IMR-90 (cell line): ENCODE measurements at places on chromosomes 5 and 9. TPM values are rescaled to one million over a fixed set of nuclear protein-coding genes. Genes with fewer than 3 reads are reported as not detected.

FREM1 gene
- not detected in 2 replicates for polyA plus RNA-seq

ACTL7B gene
- not detected in 2 replicates for polyA plus RNA-seq

BARHL1 gene
- polyA plus RNA-seq, result not detected in 2 replicates

GDNF gene
- polyA plus RNA-seq, result 0.82 and 0.85 TPM in 2 replicates

TMEM252 gene
- polyA plus RNA-seq, result not detected in 2 replicates

PDLIM4 gene
- polyA plus RNA-seq, result 214 and 225 TPM in 2 replicates

IFNA13 gene
- not detected in 2 replicates for polyA plus RNA-seq

PCDHA11 gene
- not detected in 2 replicates for polyA plus RNA-seq

- no peak for DNase-seq
- H3K4me1 ChIP-seq, result no peaks in the 10 kb centered on the region; the same call in 1 of the 2 replicates
- H3K36me3 ChIP-seq, result no peaks in the 10 kb centered on the region
- H3K27ac ChIP-seq, result no peak overlapping the region
- no peak overlapping the region for H3K4me3 ChIP-seq
Measured at GRCh38 chr5:41281215-41281810, 68.0 kb upstream of the C6 start.

DNA sequence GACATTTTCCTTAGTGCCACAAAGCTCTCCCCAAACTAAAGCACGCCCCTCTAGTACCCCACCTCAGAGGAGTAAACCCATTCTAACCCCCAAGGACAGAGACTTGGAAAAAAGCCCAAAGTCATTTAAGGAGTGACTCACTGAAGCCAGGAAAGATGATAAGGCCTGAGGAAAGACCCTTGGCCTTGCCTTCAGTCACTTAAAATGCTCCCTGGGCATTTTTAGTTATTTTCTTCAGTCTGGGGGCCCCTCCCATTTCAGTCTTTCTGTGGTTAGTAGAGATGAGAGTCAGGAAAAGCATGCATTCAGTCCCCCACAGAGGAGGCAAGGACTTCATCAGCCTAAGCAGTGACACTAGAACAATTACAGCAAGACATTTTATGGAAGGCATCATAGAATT, 13.7 kb upstream of the TLX3 start:
- H3K4me3 ChIP-seq, result no peak overlapping the region
- H3K27ac ChIP-seq, result no peak overlapping the region
- H3K27me3 ChIP-seq, result no peaks in the 10 kb centered on the region
- DNase-seq, result peak; percentile 24

DNA sequence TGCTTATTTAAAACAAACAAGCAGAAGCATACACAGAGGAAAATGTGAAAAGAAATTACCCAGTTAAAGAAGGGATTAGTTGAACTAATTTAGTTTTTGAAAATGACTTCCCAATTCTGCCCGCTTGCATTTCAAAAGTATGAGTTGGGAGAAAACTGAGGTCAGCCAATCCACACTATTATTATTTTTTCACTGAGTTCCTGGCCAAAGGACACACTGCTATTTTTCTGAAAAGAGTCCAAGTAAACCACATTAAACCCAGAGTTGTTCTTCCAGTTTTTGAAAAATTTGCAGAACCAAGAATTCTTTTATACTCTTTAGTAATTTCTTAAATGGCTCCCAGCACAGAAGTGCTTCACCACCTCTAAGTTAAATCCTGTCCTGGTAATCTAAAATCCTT, 7.5 kb downstream of the SMU1 start:
- H3K27ac ChIP-seq, result no peak overlapping the region
- no peak for DNase-seq
- H3K27me3 ChIP-seq, result no peaks in the 10 kb centered on the region

DNA sequence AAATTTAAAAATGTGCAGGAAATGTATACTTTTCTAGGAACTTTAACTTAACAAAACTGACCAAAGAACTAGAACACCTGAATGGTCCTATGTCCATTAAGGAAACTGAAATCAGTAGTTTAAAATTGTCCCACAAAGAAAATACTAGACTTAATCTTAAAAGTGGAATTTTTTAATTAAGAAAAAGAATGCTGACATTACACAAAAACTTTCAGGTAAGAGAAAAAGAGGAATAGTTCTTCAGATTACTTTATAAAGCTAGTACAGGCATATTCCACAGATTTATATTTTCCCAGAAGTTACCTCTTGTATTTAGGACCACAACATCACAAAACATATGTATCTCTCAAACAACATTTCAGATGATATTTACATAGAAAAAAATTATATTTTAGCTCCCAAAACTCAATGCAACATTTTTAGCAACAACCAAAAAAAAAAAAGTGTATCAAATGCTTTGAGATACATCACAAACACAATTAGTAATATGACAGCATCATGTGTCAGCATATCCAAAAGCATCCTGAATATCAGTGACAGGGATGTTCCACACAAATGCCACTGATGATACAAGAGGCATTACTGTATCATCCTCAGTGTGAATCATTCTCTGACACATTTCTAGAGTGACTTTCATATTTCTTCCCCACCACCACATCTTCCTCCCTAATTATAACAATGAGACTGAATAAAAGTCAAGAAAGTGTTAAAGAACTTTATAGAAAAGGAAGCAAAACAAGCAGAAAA, 264.0 kb downstream of the EPB41L4A start:
- no peaks in the 10 kb centered on the region for H3K36me3 ChIP-seq
- DNase-seq, result peak; percentile 48
- H3K27ac ChIP-seq, result no peak overlapping the region
- H3K27me3 ChIP-seq, result no peaks in the 10 kb centered on the region
- H3K4me1 ChIP-seq, result no peaks in the 10 kb centered on the region

DNA sequence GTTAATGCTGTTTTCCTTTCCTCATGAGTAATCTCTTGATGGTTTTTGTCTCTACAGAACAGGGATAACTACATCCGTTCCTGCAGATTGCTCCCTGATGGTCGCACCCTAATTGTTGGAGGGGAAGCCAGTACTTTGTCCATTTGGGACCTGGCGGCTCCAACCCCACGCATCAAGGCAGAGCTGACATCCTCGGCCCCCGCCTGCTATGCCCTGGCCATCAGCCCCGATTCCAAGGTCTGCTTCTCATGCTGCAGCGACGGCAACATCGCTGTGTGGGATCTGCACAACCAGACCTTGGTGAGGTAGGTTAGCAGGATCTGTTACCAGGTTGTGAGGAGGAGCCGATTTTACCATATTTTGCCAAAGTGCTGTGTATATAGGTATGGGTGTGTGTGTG, 148.2 kb downstream of the TLE4 start:
- no peak for DNase-seq
- H3K27me3 ChIP-seq, result no peaks in the 10 kb centered on the region
- no peak overlapping the region for H3K4me3 ChIP-seq
- peaks cover 2% of the 10 kb centered on the region for H3K4me1 ChIP-seq

DNA sequence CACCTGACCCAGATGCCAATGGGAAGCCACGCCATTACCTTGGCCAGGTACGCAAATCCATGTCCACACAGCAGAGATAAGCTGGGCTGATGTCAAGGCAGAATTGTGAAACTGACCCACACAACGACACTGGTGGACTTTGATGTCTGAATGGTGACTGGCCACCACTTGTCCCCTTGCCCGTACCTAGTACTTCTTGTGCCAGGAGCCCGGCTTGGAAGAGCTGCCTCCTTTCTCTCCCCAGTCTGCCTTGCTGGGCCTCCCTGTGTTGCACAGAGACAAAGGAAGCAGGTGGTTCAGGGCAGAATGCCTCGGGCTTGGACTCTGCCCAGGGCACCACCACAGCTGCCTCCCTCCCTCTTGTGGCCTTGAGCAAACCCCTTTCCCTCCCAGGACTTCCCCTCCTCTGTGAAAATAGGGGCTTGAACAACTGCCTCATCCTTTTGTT, 23.3 kb downstream of the PTGES2 start:
- peaks cover 71% of the 10 kb centered on the region for H3K36me3 ChIP-seq
- H3K4me3 ChIP-seq, result no peak overlapping the region
- peaks cover 17% of the 10 kb centered on the region for H3K4me1 ChIP-seq
- DNase-seq, result no peak
- no peaks in the 10 kb centered on the region for H3K27me3 ChIP-seq

DNA sequence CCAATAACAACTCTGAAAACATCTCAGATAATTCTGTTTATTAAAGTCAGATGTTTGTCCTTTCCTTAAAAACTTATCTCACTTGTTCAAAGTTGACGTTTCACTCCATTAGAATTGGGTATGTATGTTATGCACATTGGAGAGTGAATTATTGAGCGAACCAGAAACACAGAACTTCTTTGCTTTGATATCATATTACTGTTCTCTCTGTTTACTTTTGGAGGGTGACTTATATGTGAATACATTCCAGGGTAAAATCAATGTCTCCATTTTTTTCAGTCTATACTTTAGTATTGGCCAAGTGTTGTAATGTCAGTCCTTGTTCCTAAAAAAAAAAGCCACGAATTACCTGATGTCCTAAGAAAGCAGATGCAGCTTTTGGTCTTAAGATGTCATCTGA, 307.4 kb downstream of the CSNK1G3 start:
- H3K36me3 ChIP-seq, result no peaks in the 10 kb centered on the region
- no peak overlapping the region for H3K4me3 ChIP-seq
- DNase-seq, result peak; percentile 43
- H3K27me3 ChIP-seq, result no peaks in the 10 kb centered on the region
- no peak overlapping the region for H3K27ac ChIP-seq

DNA sequence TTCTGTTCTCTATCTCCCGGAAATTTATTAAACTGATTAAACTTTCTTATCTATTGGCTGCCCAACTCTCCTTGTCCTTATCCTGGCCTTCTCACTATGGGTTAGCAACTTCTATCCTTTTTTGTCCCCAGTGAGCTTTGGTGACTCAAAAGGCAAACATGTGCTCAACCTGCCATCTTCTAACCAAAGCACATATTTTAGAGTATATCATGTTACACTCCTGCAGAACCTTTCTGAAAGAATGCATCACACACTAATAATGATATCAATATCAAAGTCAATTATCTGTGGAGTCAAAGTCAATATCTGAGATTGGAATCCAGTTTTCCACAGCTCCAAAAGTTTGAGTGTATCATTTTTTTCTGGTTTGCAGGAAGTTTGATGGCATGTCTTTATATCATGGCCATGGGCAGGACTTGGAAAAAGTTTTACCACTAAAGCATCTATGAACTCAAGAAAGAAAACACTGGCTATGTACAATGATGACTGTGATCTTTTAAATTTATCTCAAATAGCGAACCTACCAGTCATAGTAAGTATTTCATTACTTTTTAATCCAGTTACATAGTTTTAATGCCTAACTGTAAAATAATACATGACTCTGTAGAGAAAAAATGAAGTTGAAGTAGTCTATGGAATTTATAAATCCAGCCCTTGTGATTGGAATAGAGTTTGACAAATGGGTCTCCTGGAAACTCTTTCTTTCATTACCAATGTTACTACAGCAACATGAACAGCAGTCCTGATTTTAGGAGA, 166.8 kb downstream of the DROSHA start:
- no peak overlapping the region for H3K4me3 ChIP-seq
- peak overlapping the region; percentile 100 for H3K27ac ChIP-seq
- no peaks in the 10 kb centered on the region for H3K36me3 ChIP-seq
- DNase-seq, result peak; percentile 90

- no peak overlapping the region for H3K4me3 ChIP-seq
- 0 out of 2 replicates have a peak, but pooled peaks cover 2% of the 10 kb centered on the region for H3K4me1 ChIP-seq
- peak; percentile 37 for DNase-seq
- no peaks in the 10 kb centered on the region for H3K36me3 ChIP-seq
- no peaks in the 10 kb centered on the region; the same call in 1 of the 2 replicates for H3K27me3 ChIP-seq
- no peak overlapping the region for H3K27ac ChIP-seq
Measured at GRCh38 chr5:107604990-107605389, 65.7 kb downstream of the EFNA5 start.

GRCh38 chr5:126208691-126209090, 214.5 kb upstream of the GRAMD2B start:
- no peak overlapping the region for H3K27ac ChIP-seq
- no peaks in the 10 kb centered on the region for H3K36me3 ChIP-seq
- H3K27me3 ChIP-seq, result no peaks in the 10 kb centered on the region
- H3K4me1 ChIP-seq, result no peaks in the 10 kb centered on the region
- no peak overlapping the region for H3K4me3 ChIP-seq

- H3K4me1 ChIP-seq, result no peaks in the 10 kb centered on the region
- no peak for DNase-seq
- H3K27ac ChIP-seq, result no peak overlapping the region
- no peaks in the 10 kb centered on the region for H3K27me3 ChIP-seq
- no peak overlapping the region for H3K4me3 ChIP-seq
Measured at GRCh38 chr5:3904584-3904983, 309.0 kb downstream of the IRX1 start.

GRCh38 chr9:25709941-25710340, 31.7 kb upstream of the TUSC1 start:
- no peak overlapping the region for H3K27ac ChIP-seq
- H3K36me3 ChIP-seq, result no peaks in the 10 kb centered on the region
- no peak overlapping the region for H3K4me3 ChIP-seq
- DNase-seq, result no peak

DNA sequence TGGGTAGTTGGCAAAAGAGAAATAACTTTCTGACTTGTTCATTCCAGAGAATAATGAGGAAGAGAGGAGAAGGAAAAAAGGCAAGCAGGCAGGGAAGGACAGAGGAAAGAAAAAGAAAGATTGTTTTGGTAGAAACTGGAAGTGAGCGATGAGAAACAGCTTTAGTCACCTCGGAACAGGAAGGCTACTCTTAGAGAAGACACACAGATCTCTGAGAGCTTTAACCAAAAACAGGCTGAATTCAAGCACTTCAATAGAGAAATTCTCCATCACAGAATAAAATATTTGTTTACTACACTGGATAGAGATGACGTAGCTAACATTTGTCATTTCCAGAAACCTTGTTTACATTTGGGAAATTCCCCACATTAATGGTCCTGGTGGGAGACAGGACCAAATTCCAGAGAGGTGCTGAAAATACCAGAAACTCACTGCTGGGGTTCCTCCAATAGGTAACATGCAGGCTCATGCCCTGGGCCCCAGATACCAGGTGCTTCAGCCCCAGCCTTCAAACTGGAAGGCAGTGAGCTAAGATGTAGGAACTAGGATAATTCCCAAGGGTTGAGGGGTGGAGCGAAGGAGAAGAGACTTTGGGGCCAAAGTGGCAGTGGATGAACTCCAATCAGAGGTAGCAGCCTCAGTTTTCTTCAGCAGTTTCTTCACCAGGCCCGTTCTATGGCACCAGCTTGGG, 227.7 kb upstream of the GRAMD2B start:
- H3K4me1 ChIP-seq, result peaks cover 2% of the 10 kb centered on the region; the same call in 1 of the 2 replicates
- H3K36me3 ChIP-seq, result no peaks in the 10 kb centered on the region
- no peak for DNase-seq

DNA sequence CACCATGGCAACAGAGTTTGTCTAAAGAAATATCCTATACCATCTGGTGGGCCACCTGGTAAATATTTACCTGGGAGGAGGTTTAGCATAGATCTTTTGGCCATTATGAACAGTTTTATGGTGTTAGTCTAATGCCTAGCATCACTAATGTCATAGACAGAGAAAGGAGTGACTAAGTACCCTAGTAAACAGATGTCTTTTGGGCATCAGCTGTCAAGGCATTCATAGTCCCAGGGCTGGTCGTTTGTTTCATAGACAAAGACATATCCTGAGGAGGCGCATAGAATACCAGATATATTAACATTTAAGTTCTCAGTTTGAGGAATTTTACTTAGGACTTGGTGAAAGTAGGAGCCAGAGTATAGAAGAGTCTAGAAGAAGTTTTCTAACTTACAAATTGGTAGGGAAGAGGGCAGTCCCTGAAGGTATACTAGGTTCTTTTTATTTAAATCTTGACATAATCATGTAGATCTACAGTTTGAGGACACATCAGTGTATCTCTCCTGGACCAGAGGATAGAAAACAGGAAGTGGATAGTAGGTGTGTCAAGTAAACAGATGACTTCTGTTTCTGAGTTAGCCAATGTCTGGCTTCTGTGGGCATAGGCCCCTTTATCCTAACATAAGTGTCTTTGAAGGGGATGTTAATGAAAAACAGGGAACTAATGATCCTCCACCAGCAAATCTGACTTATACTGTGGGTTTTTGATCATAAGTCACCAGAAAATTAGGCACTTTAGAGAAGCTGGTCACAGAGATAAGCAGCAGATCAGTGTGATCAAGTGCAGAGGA, 105.0 kb upstream of the PRSS3 start:
- peaks cover 17% of the 10 kb centered on the region for H3K27me3 ChIP-seq
- no peak for DNase-seq
- no peaks in the 10 kb centered on the region for H3K36me3 ChIP-seq
- H3K27ac ChIP-seq, result no peak overlapping the region
- H3K4me1 ChIP-seq, result no peaks in the 10 kb centered on the region
